Activated T-helper 2 cell treated with anti-CD3 and anti-CD28 coated beads, Interferon-gamma antibody, Interleukin-2, Interleukin-4, amounts not matched to agents 10 μg/mL and 5 μg/mL and 100 μg/mL, durations not matched to agents 14 hours and 24 hours and 36 hours (primary cell): ENCODE measurements at places on chromosomes 12 and 14. TPM values are rescaled to one million over a fixed set of nuclear protein-coding genes. Genes with fewer than 3 reads are reported as not detected.

DNA sequence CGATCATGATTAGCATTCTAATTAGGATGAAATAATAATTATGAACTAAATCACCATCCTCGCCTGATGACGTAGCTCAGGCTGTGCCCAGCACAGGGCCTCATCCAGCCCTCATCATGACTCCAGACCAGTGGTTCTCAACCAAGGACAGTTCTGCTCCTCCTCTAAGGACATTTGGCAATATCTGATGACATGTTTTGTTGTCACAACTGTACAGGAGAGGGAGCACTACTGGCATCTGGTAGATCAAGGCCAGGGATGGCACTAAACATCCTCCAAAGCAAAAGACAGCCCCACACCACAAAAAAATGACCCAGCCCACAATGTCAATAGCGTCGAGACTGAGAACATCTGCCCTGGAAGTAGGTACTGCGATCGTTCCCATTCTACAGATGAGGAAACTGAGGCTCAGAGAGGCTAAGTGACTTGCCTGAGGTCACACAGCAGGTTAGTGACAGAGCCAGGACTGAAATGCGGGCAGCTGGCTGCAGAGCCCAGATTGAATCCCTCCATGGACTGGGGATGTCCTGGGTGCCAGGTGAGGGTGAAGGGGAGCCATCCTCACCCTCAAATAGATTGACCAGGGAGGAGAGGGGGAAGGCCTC is 15.5 kb downstream of the TRPV4 start:
- DNase-seq, result no peak

- no peak for DNase-seq
Measured at GRCh38 chr14:30822080-30822571, 52.2 kb upstream of the COCH start.

GRCh38 chr12:128548949-128549348 is 274.8 kb downstream of the SLC15A4 start:
- DNase-seq, result no peak

DNA sequence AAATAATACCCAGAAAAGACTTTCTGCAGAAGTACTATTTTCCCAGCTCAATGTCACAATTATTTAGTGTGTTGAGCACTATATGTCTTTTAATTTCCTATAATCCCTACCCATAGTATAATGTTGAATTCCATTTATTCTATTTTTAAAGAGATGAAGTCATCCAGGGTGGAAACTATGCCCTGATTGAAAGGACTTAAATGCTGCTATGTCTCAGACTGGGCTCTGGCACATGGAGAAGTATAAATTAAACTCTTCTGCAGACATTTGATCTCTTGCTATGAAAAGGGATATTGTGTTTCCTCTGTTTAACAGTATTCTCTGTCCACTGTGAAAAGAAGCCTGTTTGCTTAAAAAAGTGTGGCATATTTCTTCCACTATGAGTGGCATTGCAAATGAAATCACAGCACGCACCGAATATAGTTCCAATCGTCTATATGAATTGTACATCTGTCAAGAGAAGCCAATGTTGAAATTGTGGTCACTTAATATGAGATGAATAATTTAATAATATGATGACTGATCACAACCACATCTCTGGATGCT is 192.3 kb downstream of the BCAT1 start:
- DNase-seq, result no peak

- DNase-seq, result no peak
Measured at GRCh38 chr14:30054201-30054600, 126.6 kb upstream of the PRKD1 start.

GRCh38 chr12:27324530-27324929 is 8.1 kb upstream of the BMAL2 start:
- DNase-seq, result no peak

DNA sequence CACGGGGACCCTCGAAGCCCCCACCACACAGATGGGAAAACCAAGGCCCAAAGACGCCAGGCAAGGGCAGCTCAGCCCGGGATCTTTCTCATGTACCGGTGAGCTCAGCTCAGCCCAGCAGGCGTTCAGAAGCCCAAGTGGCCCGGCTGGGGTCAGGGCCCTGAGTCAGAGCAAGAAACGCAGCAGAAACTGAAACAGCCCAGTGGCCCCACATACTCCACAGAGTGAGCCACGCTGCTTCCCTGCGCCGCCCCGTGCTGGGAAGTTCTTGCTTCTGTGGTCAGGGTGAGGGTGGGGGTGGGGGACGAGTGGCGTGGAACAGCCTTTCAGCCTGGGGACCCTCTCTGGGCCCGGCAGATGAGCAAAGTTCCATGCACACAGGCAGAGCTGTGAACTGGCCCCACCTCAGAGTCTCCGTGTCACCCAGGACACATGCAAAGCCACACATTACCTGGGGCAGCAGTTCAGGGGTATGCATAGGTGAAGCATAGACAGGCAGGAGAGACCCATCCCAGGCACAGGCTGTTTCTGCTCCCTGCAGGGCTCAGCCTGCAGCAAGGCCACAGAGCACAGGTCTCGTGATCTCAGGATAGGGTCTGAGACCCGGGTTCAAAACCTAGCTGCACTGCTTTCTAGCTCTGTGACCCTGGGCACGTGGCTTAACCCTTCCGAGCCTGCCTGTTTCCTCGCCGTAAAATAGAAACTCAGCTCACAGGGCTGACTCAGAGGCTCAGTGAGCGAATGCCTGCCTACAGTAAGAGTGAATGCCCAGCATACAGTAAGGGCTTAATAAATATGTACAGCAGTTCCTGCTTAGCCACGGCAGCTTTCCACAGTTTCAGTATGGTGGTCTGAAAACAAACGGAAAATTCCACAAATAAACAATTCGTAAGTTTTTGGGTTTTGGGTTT is 21.6 kb downstream of the NCOR2 start:
- DNase-seq, result peak; percentile 54

- no peak for DNase-seq
Measured at GRCh38 chr12:66637699-66638301, 41.1 kb downstream of the GRIP1 start.

GRCh38 chr14:92866181-92866752 is 56.7 kb upstream of the CHGA start:
- no peak for DNase-seq

DNA sequence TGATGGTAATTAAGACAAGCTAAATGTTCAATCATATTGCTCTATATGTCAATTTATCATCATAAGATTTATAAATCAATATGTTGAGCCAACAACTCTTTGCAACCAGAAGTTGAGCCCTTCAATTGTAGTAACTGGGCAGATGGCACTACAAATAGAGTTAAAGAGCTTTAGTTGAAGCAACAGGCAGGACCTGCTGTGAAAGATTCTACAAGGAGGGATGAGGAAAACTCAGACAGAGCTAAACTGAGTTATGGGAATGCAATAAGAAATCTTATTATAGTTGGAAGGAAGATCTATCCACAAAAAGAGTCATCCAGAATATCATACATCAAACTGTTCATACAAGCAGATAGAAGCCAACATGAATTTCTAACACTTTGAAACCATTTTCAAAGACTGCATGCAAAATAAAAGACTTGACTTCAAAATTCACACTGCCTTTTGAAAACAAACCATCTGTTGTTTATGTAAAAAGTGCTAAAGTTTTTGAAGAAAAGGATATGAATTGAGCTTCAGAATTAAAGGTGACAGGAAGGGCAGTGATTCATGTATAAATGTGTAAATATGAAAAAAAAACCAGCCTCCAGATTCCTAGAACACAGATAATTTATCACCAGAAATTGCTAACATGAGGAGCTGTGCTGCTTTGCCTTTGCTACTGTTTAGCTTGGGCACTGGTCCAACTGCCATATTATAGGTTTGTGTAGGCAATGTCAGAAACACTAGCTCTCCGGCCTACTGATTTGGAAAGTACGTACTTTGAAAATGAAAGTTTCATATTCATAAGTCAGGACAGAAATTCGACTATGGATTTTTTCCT is 133.2 kb downstream of the SLC35F4 start:
- DNase-seq, result no peak

- DNase-seq, result no peak
Measured at GRCh38 chr12:578748-579419, 84.4 kb downstream of the NINJ2 start.

Gene EPYC
- not detected in 2 replicates for total RNA-seq

Gene C12orf54
- not detected in 2 replicates for total RNA-seq

Gene AP4S1
- total RNA-seq, result 7.0 and 8.8 TPM in 2 replicates

Gene NPAS3
- not detected in 2 replicates for total RNA-seq

Gene ARHGEF25
- total RNA-seq, result 1.9 and 2.3 TPM in 2 replicates

Gene PRKD1
- not detected in 2 replicates for total RNA-seq

Gene AQP6
- total RNA-seq, result not detected in 2 replicates

Gene P2RX2
- not detected in 2 replicates for total RNA-seq

Gene KRT80
- not detected in 2 replicates for total RNA-seq

Gene IL26
- total RNA-seq, result 0.27 and 0.30 TPM in 2 replicates
